ENCODE measurements at places on chromosomes 3 and 15.

DNA sequence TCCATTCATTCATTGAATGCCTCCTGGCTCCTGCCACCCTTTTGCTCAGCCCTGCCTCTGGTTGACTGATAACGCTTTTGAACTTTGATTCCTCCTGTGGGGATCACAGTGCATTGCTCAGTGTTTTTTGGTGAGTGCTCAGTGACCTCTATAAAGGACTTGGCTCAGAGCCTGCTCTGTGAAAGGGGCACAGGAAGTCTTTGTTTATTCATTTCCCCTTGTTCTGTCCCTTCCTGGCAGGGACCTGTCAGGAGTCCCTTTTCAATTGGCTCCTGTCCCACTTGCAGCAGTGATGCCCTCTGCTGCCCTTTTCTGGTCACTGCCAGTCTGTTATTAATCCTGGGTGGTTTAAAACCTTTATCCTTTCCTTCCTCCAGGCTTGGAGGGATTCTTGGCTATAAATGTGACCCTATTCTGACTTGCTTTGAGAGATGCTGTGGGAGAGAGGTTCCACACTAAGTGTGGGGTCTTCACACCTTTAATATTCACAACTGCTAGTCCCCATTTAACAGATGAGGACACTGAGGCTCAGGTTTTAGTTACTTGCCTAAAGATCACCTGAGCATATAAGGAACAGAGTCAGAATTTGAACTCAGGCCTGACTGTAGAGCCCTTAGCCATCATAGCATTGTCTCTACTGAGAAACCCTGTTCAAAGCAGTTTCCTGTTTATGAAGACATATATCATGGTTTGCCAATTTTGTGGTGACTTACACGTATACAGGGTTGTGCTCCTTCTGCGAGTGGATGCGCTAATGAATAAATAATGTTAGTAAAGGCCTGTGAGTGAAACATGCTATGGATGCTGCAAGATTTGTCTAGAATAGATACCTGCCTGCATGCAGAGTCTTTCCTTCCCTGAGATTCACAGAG lies 23.2 kb upstream of the TATDN2 start:
- H3K4me3 ChIP-seq: peak overlapping the region; percentile 33
- H3K4me1 ChIP-seq: peaks cover 47% of the 10 kb centered on the region
- H3K27ac ChIP-seq: peak overlapping the region; percentile 21

GRCh38 chr3:70658513-70659310 lies 346.3 kb upstream of the MDFIC2 start:
- no peaks in the 10 kb centered on the region for H3K4me1 ChIP-seq
- H3K27me3 ChIP-seq: peaks cover 9% of the 10 kb centered on the region
- DNase-seq: no peak
- no peaks in the 10 kb centered on the region for H3K36me3 ChIP-seq
- no peak overlapping the region for H3K4me3 ChIP-seq

DNA sequence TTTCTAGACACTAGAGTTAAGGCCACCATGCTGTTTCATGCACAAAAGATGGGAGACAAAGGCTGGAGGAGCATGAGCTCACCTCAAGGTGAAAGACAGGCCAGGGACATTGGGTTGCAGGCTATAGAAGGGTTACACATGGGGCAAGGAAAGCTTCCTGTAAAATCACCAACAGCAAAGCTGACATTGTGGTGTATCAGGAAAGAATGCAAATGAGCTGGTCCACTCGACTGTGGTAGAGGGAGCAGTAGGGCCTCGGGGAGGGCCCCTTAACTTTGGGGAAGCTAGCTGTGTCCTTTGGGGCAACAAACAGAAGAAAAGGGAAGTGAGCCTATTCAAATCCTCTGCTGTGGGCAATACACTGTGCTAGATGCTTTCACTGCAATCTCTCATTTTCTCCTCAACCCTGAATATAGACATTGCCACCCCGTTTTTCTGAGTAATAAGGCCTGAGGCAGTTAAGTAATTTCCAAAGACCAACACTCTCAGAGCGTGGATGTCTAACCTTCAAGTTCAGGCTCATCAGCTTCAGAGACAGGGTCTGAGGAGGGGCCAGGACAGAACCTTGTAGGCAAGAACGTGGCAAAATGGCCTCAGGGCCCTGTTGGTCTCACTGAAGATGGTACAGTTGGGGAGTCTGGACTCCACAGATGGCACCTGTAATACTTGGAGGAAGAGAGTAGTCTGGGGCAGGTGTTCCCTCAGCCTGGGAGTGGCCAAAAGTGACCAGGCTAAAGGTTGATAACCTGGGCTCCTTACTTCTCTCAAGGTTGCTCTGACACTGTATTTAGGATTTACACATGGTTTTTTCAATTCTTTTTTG lies 24.1 kb downstream of the CX3CR1 start:
- peaks cover 88% of the 10 kb centered on the region for H3K4me1 ChIP-seq
- DNase-seq: peak; percentile 91
- H3K36me3 ChIP-seq: no peaks in the 10 kb centered on the region
- peak overlapping the region; percentile 81 for H3K4me3 ChIP-seq
- no peaks in the 10 kb centered on the region for H3K27me3 ChIP-seq
- H3K27ac ChIP-seq: peak overlapping the region; percentile 88

DNA sequence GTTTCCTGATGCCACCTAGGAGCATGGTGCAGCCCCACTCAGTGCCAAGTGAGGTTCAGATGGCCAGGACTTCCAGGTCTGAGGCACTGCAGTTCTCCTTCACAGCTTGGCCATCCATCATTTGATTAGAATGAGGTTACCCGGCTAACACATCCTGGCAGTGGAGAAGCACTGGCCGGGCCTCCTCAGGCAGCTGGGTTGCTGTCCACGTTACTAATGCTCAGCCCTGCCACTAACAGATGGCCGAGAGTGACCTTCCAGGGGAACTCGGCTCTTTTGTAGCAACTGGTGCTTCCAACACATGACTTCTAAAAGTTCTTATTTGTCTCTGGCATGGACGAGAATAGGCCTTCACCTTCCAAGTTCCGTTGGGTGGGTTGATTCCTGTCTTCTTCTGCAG lies 204.6 kb upstream of the CFAP20DC start:
- H3K27ac ChIP-seq: no peak overlapping the region
- H3K27me3 ChIP-seq: no peaks in the 10 kb centered on the region
- no peak for DNase-seq
- no peaks in the 10 kb centered on the region for H3K4me1 ChIP-seq

GRCh38 chr3:17195192-17195611 lies 310.4 kb downstream of the PLCL2 start:
- peak overlapping the region; percentile 97 for H3K27ac ChIP-seq
- H3K4me3 ChIP-seq: peak overlapping the region; percentile 84
- H3K4me1 ChIP-seq: peaks cover 29% of the 10 kb centered on the region

GRCh38 chr3:126078866-126079265 lies 5.1 kb downstream of the SLC41A3 start:
- no peak overlapping the region for H3K4me3 ChIP-seq
- H3K36me3 ChIP-seq: peaks cover under 1% of the 10 kb centered on the region
- H3K27ac ChIP-seq: no peak overlapping the region
- no peaks in the 10 kb centered on the region for H3K27me3 ChIP-seq
- no peak for DNase-seq
- peaks cover 20% of the 10 kb centered on the region for H3K4me1 ChIP-seq

DNA sequence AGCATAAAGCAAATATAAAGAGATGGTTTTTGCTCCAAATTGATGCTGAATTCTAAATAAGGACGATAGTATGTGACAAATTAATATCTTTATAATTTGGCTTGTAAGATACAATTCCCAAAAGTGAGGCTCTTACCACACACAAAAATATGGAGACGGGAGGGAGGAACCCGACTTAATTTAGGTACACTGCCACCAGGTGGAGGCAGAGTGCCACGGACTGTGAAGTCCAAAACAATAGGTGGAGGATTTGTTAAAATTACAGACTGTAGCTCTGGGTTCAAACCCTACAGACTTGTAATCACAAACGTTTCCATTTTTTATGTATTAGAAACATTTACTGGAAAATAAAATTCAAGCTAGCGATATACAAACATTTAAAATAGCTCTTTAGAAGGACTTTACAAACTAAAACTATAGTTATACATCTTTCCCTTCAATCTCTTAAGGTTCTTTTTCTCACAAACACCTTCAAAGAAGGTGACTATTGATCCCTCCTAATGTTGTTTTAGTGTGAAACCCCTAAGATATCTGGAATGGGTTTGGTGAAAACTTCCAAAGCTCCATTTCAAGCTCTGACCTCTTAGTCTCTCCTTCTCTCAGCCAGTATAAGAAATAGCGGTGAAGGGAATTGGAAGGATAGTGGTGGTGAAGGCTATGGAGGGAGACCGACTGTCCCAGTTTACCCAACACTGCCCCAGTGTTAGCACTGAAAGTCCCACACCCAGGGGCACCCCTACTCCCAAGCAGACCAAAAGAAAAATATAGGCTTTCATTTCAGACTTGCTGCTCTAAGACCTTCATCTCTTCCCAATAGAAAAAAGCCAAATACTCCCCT lies 89.7 kb downstream of the AQP9 start:
- no peak overlapping the region for H3K27ac ChIP-seq
- no peak overlapping the region for H3K4me3 ChIP-seq
- no peaks in the 10 kb centered on the region for H3K27me3 ChIP-seq
- peak; percentile 16 for DNase-seq
- no peaks in the 10 kb centered on the region for H3K4me1 ChIP-seq

DNA sequence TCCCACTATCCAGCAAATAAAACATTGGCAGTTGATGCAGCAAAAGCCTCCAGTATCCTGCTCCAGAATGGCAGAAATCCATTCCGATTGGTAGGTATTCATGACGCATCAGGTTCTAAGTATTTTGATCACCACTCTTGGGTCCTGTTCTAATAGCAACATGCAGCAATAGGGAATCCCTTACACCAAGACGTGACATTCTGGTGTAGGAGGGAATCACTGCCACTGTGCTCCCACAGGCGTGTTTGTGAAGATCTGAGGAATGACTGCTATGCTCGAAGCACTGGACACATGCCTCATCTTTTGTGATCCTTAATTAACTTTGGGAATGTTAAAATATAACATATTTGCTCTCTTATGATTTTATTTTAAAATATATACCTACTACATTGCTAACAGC lies 552.9 kb downstream of the MECOM start:
- no peak for DNase-seq
- no peak overlapping the region for H3K4me3 ChIP-seq
- no peaks in the 10 kb centered on the region for H3K36me3 ChIP-seq
- peaks cover 1% of the 10 kb centered on the region for H3K27me3 ChIP-seq
- H3K4me1 ChIP-seq: no peaks in the 10 kb centered on the region

DNA sequence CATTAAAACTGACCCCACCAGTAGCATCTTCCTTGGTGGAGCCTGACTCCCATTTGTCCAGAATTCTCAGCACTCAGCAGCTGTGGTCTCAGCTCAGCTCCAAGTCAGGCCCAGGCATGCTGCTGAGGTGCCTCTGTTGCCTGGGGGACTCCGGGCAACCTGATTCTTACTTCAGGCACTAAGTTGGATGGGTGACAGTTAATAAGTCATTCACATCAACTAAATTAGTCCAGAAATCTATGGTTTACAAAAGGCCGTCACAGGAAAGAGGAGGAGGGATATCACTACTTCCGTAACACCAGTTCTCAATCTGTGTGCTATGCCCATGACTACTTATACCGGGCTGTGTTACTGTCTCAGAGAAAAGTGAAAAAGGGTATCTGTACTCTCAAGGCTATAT lies 310.2 kb downstream of the SATB1 start:
- no peak overlapping the region for H3K4me3 ChIP-seq
- H3K27me3 ChIP-seq: no peaks in the 10 kb centered on the region
- H3K4me1 ChIP-seq: peaks cover 12% of the 10 kb centered on the region
- H3K27ac ChIP-seq: no peak overlapping the region
- no peaks in the 10 kb centered on the region for H3K36me3 ChIP-seq

DNA sequence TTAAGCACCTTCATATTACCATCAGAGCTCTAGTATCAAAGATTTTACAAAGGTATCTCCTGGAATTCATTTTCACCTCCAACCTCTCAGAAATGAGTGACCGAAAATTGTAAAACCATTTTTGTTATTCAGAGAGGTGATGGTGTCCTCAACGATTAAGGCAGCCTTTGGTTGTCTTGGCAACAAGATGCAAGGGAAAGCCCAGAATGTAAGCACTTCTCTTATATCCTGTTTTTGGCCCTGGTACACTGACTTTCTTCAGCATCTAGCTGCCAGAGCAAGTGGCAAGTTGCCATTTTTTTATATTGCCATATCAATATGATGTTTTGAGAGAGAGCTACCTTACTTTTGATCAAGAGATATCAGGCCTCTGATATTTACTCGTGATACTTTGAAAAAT lies 384.9 kb upstream of the NECTIN3 start:
- H3K27ac ChIP-seq: no peak overlapping the region
- H3K27me3 ChIP-seq: peaks cover 4% of the 10 kb centered on the region
- no peak for DNase-seq
- H3K36me3 ChIP-seq: no peaks in the 10 kb centered on the region

DNA sequence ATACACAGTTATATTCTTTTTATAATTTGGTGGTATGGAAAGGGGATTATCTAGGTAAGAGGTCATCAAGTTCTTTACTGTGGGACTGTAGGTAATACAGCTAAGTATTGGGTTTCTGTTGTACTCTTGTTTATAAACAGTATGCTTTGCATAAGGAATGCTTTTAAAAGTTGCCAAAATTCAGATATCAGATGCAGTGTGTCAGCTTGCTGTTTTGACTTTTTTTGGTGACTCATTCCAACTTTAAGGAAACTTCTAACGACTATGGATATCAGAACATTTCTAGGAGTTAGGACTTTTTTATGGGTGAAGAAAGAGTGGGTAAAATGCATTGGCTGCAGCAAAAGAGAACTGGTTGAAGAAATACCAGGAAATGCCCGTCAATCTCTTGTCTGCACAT lies 2.8 kb downstream of the SCAANT1 start:
- no peaks in the 10 kb centered on the region for H3K36me3 ChIP-seq
- no peaks in the 10 kb centered on the region for H3K27me3 ChIP-seq
- H3K4me3 ChIP-seq: no peak overlapping the region
- DNase-seq: no peak
- peak overlapping the region; percentile 42 for H3K27ac ChIP-seq
- peaks cover 25% of the 10 kb centered on the region for H3K4me1 ChIP-seq

DNA sequence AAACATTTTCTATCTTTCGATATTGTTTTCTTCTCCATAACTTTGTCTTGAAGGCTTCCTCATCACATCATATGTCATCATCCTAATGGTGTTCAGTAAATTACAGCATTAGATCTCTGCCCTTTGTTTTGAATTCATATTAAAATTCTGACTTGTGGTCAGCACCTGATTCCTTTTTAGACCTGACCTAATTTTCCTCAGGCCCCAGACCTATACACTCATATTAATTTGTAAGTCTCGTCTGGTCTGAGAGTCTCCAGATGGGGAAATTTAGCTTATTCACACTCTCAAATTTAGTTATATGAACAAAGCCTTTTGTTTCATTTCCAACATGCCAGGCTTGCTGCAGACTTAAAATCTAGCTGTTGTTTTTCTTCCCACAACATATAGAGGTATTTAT lies 248.4 kb downstream of the KCNH8 start:
- peaks cover 62% of the 10 kb centered on the region for H3K4me1 ChIP-seq
- DNase-seq: no peak
- peak overlapping the region; percentile 94 for H3K27ac ChIP-seq
- H3K4me3 ChIP-seq: peak overlapping the region; percentile 57
